NCI-H526 (cell line): ENCODE measurements at places on chromosomes 16 and 17.

GRCh38 chr17:45307290-45308015 is 9.4 kb downstream of the MAP3K14 start:
- no peak for DNase-seq

DNA sequence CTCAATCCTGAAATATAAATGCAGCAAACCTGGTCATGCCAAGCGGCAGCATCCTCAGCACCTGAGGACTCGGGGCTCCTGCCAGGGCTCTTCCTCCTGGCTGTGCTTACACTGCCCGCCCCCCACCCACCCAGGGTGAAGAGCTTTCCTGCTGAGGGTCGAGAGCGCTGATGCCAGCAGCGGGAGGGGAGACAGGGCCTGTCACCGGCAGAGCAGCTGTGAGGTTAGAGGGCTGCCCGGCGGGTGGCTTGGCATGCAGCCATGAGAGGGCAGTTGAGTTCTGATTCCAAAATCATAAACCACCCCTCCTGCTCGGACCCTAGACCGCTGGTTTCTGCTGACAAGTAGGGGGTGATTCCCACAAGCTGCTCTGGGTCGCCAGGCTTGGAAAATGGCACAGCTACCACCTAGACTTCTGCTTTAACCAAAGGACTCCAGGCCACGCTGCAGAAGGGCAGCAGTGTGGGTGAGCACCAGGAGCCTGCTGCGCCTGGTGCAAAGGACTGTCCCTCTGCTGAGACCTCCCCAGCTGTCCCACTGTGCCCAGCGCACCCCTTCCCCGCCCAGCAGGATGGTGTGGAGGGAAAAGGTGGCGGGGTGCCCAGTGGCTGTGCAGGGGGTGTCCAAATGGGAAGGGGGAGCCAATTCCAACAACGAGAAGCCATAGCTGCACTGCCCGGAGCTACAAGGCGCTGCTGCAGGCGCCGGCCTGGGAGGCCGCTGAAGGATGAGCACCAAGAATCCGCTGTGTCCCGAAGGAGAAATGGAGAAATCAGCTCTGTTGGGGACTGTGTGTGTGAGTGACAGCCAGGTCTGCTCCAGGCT is 26.6 kb downstream of the MXRA7 start:
- no peak for DNase-seq

- no peak for DNase-seq
These were observed 333.1 kb downstream of the BCAS3 start for GRCh38 chr17:61010661-61011170.

DNA sequence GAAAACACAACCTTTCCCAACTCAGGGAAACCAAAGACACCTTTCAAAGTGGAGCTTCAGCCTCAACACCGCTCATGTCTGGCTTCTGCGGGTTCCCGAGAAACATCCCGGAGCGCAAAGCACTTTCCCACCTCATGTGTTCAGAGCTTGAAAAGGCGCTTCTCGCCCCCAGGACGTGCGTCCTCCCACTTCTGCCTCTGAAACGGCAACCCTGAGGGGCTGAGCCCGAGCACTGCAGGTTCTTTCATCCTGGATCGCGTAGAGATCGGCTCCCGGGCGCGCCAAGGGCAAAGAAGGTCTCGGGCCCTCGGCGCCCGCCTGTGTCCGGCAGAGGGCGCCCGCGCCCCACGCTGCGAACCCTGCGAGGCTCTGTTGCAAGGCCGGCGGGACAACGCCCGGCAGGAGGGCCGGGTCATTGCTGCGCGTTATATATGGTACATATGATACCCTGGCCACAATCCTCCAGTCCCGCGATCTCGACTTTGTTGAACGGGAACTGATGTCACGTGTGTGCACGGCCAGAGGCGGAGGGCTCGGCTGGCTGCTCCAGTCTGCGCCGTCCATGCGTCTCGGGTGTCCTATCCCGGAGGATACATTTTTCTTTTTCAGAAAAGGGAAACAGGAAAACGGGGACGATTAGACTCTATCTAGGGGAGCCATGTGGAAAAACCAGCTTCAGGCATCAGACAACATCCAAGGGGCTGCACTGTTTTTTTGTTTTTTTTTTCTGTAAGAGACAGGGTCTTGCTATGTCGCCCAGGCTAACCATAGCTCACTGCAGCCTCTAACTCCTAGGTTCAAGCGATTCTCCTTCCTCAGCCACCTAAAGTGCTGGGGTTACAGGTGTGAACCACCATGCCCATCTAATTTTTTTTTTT is 19.1 kb downstream of the COQ7 start:
- peak; percentile 93 for DNase-seq

- no peak for DNase-seq
These were observed 374.1 kb upstream of the C16orf82 start for GRCh38 chr16:26692658-26693057.

- peak; percentile 52 for DNase-seq
These were observed 329 bp downstream of the NLK start for GRCh38 chr17:28042721-28043291.

DNA sequence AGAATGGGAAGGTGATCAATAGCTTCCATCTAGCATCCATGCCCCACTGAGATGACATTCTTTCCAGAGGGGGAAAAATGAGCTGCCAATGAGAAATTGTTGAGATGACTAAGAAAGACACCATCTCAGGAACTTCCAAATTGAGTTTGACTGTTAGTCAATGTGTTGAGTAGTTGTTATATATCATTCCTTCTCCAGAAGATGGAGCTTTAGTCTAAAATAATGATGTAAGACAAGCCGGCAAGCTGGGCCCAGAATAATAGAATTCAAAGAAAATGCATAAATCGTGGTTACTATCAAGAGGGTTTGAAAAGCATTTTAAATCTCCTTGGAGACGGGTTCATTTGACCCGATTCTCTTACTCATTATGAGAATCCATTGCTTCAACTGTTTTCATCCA is 71.0 kb upstream of the ATF7IP2 start:
- DNase-seq, result no peak

- peak; percentile 35 for DNase-seq
These were observed 240.7 kb downstream of the MAP2K6 start for GRCh38 chr17:69654981-69655855.

GRCh38 chr16:48004141-48004695 is 151.6 kb downstream of the ABCC12 start:
- no peak for DNase-seq

- no peak for DNase-seq
These were observed 855 bp downstream of the SLC22A31 start for GRCh38 chr16:89199241-89200123.

GRCh38 chr16:58126451-58126961 is 2.7 kb downstream of the CFAP20 start:
- DNase-seq, result no peak

GRCh38 chr17:49483599-49484509 is 11.2 kb upstream of the NGFR start:
- no peak for DNase-seq

DNA sequence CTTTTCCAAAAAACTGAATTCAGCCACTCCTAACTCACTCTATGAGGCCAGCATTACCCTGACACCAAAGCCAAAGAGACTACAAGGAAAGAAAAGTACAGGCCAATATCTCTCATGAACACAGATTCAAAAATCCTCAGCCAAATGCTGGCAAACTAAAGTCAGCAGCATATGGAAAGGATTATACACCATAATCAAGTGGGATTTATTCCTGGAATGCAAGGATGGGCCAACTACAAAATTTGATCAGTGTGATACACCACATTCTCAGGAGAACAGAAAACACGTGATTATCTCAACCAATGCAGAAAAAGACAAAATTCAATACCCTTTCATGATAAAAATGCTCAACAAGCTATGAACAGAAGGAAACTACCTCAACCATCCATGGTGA is 7.7 kb upstream of the AATK start:
- DNase-seq, result no peak

GRCh38 chr17:41393294-41393693 is 4.1 kb downstream of the KRT31 start:
- no peak for DNase-seq

GRCh38 chr16:907361-907760 is 63.4 kb downstream of the LMF1 start:
- no peak for DNase-seq

- DNase-seq, result peak; percentile 8
These were observed 3.0 kb downstream of the SLC35G3 start for GRCh38 chr17:35191001-35191695.

- no peak for DNase-seq
These were observed 186.5 kb downstream of the AXIN2 start for GRCh38 chr17:65374966-65375365.

GRCh38 chr16:30808146-30808545 is 21.1 kb upstream of the ZNF629 start:
- no peak for DNase-seq

GRCh38 chr17:69375229-69375628 is 39.3 kb upstream of the MAP2K6 start:
- DNase-seq, result no peak

GRCh38 chr16:53518550-53519416 is 15.8 kb upstream of the AKTIP start:
- no peak for DNase-seq

GRCh38 chr17:76264755-76265623 is at the start of gene UBALD2:
TSS of gene UBALD2 (plus strand) at chr17:76265348. CDS start at chr17:76265506, 158 bp downstream.
- peak; percentile 96 for DNase-seq

GRCh38 chr16:74224828-74225612 is 71.6 kb upstream of the PSMD7 start:
- no peak for DNase-seq

DNA sequence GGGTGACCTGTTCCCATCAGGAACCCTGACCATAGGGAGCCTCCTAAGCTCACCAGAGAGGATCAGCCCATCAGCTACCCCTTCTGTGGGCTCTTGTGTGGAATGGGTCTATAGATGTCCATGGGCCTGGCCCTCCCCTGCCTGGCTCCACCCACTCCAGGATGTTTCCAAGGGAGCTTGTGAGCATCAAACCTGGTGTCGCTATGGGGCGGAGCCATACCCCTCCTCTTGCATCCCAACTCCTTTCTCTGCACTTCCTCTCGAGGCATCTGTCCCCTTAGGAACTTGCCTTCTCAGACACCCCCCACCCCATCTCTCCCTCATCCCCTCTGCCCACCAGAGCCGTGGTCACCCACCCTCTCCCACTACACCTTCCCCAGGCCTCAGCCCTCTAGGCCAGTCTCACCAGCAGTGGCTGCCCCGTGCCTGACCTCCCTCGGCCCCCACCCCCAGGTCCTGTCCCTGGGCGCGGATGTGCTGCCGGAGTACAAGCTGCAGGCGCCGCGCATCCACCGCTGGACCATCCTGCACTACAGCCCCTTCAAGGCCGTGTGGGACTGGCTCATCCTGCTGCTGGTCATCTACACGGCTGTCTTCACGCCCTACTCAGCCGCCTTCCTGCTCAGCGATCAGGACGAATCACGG is 10.4 kb downstream of the KCNH6 start:
- DNase-seq, result no peak

DNA sequence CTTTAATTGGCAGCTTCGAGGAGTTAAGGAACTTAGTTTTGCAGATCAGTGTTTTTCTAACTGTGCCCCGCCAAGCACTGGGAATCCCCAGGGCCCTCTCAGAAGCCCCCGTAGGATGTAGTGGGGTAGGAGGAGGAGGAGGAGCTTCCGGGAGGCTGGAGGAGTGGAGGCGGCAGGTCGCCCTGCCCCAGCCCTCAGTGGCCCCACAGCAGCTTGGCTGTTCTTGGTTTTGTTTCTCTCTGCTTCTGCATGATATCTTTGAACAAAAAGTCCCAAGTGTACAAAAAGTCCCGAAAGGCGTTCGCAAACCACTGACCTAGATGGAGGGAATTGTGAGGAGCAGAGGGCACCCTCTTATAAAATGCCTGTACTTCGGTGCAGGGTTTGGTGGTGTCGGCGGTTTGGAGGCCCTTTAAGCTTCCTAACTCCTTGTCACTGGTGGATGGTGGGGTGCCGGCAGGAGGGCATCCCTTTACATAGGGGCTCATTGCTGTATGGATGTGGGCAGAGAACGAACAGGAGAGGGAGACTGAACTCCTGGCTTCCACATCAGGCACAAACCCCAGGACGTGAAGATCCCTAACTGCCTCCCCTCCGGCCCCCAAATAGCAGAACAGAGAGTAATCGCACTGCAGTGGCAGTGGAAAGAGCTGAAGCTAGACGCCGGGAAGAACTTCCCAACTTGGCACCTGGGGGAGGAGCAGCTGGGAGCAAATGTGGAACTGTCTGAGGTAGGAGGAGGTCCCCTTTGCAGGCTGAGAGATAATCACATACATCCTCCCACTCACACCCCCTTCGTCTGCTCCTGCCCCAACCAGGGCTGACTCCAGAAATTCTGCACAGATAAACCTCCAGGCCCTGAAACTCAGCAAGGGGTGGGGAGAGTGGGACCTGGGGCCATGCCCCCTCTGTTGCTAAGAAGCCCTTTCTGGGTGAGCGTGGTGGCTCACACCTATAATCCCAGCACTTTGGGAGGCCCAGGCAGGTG is 20.1 kb downstream of the EPOP start:
- DNase-seq, result no peak

DNA sequence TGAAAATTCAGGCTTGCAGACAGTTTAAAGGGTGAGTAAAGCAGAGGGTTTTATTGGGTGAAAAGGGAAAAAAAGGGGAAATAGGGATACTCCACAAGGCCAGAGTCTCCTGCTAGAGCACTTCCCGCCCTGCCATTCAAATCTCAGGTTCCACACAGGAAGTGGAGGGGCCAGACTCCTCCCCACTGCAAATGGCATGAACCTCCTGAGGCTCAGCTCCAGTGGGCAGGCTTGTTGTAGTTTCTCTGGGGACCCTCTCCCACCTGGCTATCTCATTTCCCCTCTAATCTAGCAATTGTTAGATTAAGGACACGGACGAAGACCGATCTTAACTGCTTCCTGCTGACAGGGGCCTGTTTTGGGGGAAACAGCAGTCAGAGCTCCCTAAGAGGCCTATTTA is 43.4 kb downstream of the TAOK1 start:
- no peak for DNase-seq

DNA sequence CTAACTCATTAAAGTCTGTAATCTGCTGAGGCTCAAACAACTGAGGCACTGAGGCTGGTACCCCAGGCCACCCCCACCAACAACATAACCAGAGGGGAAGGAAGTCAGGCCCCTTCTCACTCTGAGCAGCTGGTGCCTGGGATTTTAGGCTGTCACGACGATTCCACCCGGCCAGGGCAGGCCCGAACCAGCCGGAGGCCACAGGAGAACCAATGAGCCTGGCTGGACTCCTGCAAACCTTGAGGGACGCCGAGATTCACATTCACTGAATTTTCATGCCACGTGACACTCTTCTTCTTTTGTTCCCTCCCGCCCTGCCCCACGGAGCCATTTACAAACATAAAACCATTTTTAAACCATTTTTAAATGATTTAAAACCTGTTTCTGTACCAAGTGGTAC is 48.1 kb downstream of the RPH3AL start:
- no peak for DNase-seq

DNA sequence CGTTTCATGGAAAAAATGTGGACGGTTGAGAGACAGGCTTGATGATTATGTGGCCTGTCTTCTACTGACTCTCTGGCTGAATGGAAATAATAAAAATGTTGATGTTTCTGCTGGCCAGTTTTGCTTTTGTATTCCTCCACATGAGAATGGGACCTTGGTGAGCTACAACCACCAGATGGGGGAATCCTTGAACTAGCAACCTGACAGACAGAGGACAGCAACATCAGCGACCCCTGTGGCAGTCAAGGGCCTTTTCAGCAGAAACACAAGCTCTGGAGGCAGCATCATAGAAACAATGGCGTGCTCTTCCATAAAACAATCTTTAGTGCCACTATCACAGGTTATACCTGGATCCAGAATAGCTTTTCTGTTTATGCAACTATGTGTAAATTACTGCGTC is 84.0 kb upstream of the ATP2A3 start:
- DNase-seq, result no peak
